Urinary bladder (tissue), 4 donors: ENCODE measurements at places on chromosomes 7 and 10. TPM values are rescaled to one million over a fixed set of nuclear protein-coding genes. Genes with fewer than 3 reads are reported as not detected.

The GNGT1 gene
- total RNA-seq = 0.95 TPM

The PI4K2A gene
- 7.4 TPM for total RNA-seq

The CFAP70 gene
- total RNA-seq = 2.2 TPM

The CFAP43 gene
- 1.4 TPM for total RNA-seq

The TMEM106B gene
- total RNA-seq = 134 TPM

The NXPH1 gene
- total RNA-seq = 2.0 TPM

The MTERF1 gene
- total RNA-seq = 25.9 TPM

DNA sequence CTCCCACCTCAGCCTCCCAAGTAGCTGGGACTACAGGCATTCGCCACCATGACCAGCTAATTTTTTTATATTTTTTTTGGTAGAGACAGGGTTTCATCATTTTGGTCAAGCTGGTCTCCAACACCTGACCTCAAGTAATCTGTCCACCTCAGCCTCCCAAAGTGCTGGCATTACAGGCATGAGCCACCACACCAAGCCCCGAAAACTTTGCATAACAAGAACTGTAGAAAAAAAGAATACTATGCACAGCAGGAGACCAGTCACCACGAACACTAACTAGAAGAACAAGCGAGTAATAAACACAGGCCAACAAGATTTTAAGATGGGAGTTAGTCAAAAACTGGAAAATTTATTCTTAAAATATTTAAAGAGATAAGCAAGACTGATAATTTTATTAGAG lies 447.0 kb downstream of the ETV1 start:
- no peak for DNase-seq

- no peak for DNase-seq
Measured at GRCh38 chr10:3542185-3542611, 242.8 kb downstream of the KLF6 start.

GRCh38 chr7:111145472-111145871 lies 54.5 kb downstream of the LRRN3 start:
- DNase-seq = no peak

DNA sequence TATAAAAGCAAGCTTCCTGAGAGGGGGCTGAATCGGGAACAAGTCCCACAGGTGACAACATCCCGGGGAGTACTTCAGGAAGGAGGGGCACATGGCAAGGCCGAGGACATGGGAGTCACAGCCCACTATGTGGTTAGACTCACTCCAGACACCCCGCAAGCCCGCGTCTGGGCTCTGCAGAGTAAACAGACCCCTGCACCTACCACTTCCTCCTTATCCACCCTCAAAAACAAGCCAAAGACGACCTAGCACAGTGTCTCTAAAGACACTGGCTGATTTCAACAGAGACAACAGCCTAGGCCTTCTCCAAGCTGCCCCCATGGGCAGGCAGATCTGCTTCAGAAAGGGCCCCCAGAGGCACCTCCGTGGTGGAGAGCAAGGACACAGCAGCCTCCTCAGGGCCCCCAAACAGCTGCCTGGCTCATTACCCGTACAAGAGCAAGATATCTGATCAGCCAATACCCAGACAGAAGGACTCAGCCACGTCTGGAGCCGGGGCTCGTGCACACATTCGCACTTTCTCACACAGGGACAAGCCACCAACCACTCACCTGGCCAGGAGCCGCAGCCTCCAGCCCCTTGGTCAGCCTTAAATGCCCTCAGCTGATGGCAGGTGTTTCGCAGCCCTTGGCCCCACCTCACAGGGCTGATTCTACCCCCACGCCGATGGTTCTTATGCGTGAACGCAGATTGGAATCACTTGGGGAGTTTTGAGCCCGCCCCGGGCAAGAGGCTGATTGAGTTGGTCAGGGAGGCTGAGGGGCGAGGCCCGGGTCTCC lies 10.7 kb upstream of the KPNA7 start:
- no peak for DNase-seq

- no peak for DNase-seq
Measured at GRCh38 chr10:12639996-12640944, 290.9 kb downstream of the CAMK1D start.

- DNase-seq = no peak
Measured at GRCh38 chr7:102028206-102028826, 210.9 kb downstream of the CUX1 start.

DNA sequence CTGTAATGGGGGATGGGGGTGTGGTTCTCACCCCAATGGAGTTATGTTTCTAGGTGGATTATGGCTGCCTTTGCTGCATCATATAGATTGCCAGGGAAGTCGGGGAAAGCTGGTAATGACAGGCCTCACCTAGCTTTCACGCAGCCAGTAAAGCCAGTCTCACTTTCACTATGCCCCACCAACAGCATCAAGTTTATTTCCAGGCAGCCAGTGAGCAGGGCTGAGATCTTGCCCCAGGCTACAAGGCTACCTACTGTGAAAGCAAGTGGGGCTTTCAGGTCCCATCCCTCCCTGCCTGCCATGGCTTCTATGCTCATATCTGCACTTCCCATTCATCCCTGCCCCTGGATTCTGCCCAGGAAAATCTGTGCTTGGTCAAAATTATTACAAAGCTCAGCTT lies 61.7 kb upstream of the NXPH1 start:
- DNase-seq = no peak

DNA sequence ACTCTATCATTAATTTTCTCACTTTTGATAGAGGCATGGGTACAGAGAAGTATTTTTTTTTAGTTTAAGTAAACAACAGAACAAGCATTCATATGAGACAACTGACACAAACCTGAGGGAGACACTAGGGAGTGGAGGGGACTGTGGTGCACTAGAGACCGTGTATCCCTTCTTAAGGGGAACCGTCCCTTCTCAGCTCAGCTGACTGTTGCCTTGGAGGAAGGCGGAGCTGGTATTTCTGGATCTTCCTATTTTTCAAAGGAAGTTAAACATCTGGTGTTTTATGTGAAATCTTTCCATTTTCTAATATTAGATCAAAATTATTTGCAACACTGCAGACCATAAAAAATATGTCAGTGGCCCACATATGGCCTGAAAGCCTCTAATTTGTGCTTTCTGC lies 113.6 kb upstream of the MACROH2A2 start:
- DNase-seq = no peak

DNA sequence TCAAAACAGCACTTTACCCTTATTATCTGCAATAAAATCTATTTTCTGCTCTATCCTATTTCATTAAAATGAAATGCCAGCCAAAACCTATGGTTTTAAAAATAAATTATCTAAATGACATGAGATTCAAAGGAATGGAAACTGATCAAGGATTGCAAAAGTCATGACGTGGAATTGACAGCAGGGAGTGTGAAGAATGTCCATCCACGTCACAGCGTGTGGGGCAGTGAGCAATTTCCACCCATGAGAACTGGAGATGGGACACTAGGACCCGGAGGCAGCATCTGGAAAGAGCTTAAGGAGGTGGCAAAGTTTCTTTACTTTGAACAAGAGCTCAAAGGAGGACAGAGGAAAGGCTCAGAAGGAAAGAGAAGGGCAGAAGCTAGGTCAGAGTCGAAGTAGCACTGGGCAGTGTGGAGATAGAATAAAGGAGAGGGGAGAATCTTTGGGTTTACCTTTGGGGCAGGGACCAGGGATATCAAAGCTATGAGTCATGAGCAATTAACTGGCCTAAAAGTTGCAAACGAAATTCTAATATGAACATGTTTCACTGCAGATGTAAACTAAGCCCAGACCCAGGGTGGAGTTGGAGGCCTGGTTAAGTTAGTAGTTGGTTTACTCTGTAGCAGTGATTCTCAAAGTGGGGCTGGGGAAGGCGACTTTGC lies 24.9 kb upstream of the STK17A start:
- DNase-seq = no peak

DNA sequence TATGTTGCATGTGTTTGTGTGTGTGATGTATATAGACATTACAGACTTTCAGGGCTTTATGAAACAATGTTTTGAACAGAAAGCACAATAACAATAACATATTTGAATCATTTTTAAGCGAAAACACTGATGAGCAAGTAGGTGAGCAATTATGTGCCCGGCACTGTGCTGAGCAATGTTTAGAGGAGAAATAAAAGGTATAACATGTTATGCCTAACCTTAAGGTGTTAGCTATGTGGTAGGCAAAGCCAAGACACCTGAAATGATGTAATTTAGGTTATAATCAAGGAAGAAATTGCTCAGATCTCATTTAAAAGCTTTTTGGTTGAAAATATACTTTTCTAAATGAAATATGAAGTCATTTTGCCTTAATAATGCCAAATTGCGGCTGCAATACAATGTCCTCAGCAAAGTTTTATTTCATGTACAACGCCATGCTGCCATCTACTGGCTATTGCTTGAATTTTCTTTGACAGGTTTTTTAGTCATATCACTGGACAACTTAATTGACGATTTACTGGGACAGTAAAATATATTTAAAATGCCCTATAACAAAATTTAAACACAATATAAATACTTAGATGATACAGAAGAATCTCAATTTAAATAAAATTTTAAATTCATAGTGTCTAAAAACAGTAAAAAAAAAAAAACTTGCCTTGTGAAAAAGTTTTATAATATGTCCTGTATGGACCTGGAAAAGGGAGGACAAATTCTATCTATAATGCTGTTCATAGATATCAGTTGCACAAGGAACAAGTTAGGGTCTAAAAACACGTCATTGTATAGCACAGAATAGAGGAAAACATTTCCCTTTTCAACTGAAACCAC lies 131.1 kb upstream of the CDK1 start:
- DNase-seq = peak; percentile 50

- no peak for DNase-seq
Measured at GRCh38 chr10:105844241-105844640, 1203.2 kb downstream of the SORCS3 start.

DNA sequence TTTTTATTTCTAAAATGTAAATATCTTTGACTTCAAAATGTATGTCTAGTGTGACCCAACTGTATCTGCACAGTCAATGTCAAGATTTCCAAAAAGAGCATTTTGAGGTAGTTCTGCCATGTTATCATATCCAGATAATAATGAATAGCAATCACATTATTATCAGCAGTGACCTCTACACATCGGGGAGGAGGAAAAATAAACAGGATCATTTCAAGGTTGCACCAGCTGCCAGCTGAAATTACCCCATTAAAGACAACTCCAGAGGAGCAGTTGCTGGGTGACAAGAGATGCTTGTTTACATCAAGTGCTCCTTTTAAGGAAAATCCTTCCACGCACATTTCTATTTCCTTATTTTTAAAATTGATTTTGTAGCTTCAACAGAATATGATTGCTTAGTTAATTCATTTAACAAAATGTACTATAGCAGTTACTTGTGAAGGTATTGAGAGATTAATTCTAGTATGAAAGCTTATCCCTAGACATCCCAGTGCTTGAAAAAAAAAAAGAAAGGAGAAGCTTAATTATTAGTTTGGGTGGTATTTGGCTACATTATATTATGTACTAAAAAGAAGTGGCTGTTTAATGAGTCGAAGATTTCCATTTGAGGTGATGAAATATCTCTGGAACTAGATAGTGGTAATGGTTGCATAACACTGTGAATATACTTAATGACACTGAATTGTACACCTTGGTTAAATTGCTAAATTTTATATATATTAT lies 19.3 kb upstream of the SLC35G1 start:
- DNase-seq = no peak

DNA sequence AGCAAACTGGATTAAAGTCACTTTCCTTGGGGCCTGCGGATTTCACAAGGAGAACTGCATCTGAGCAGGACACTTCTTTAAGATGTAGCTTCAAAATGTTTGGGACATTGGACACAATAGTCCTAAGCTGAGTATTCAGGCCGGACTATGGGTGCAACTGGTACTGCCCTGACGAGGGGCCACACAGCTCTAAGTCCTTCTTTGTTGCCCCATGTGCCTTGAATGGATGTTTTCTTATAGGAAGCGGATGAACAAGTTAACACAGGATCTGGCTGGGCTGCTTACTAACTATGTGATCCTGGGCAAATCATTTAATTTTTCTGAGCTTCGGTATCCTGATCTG lies 147.8 kb upstream of the KLF14 start:
- no peak for DNase-seq

- no peak for DNase-seq
Measured at GRCh38 chr7:140223515-140224221, 46.9 kb upstream of the KDM7A start.

GRCh38 chr7:157483971-157484410 lies 147.2 kb downstream of the DNAJB6 start:
- no peak for DNase-seq

DNA sequence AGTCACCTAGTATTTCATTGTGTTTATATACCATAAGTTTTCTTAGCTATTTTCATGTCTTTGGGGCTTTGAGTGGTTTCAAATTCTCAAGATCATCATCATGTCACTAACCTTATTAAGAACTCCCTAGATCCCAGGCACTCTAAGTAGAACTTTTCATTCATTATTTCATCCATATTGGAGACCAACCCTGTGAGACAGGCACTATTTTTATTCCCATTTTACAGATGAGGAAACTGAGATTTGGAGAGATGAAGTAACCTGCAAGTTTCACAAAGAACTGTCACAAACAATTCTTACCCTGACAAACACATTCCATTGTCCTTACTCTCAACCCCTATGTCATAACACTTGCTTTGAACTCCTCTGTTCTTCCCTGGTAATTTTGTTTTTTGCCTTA lies 13.8 kb upstream of the SND1 start:
- DNase-seq = no peak

GRCh38 chr7:45573661-45574415 lies at the start of gene ADCY1:
Gene ADCY1, plus strand, starts transcription at chr7:45574368. Its CDS starts 176 bp downstream, at chr7:45574544.
- no peak for DNase-seq
